ENCODE measurements at places on chromosomes 1 and 21.

DNA sequence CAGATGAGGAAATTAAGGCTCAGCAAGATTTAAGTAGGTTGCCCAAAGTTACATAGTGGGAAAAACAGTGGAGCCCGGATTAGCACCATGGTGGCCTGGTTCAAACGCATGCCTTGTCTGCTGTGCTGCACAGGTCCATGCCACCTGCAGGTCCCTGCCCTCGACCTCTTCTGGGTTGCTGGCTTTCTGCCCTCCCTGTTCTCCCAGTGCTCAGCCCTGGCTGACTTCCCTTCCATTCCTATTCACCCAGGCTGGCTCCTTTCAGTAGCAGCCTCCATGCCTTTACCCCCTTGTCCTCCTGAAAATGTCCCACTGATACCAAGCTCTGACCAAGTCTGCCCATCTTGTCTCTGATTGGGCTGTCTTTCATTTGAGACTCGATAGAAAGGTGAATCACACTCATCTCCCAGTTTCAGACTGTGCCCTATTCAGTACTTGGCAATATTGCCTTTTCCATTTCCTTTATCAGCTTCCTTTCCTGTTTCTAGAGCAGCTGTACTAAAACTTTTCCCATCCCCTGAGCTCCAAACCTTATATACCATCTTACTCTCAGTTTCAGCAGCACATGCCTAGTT lies 75.8 kb downstream of the ST3GAL3 start:
- no peak for DNase-seq

- peak; percentile 63 for DNase-seq
These were observed 876 bp upstream of the CHML start for GRCh38 chr1:241640867-241641622.

- DNase-seq = no peak
These were observed 68.5 kb upstream of the SDC3 start for GRCh38 chr1:30977105-30977504.

GRCh38 chr1:201307760-201308499 lies 24.6 kb downstream of the PKP1 start:
- DNase-seq = peak; percentile 85

DNA sequence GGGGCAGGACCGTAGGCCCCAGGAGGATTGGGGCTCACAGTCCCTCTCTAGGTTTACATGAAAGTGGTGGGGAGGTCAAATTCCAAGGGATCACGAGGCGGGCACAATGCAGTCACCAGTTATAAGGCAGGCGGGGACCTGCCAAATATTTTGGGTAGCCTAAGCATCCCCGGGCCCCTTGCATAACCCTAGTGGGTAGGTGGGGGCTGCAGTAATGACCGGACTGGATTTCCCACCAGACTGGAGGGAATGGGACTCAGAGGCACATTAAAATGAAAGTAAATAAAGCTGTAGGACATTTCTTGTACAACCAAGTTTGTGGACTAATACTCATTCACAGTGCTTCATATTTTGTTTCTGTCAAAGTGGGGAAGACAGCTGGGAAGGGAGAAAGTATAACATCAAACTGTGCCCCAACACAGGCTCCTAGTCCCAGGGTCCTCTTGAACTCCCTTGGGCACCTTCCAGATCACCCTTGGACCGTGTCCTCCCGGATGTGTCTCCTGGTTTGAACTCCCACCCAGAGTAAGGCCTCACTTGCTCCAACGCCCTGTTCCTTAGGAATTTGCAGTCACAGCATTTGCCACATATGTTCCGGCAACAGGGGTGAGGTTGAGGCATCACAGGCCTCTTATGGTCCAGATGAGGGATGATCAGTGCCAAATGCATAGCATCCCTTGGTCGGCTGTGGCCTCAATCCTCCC lies 28.4 kb upstream of the KIAA0040 start:
- no peak for DNase-seq

DNA sequence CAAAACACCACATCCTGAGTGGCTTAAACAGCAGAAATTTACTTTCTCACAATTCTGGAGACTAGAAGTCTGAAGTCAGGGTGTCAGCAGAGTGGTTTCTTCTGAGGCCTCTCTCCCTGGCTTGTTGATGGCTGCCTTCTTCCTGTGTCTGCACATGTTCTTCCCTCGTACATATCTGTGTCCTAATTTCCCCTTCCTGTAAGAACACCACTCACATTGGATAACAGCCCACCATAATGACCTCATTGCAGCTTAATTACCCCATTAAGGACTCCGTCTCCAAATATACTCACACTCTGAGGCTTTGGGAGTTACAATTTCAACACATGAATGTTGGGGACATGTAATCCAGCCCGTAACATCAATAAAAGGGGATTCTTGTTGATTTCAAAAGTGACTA lies 23.4 kb downstream of the C8A start:
- no peak for DNase-seq

DNA sequence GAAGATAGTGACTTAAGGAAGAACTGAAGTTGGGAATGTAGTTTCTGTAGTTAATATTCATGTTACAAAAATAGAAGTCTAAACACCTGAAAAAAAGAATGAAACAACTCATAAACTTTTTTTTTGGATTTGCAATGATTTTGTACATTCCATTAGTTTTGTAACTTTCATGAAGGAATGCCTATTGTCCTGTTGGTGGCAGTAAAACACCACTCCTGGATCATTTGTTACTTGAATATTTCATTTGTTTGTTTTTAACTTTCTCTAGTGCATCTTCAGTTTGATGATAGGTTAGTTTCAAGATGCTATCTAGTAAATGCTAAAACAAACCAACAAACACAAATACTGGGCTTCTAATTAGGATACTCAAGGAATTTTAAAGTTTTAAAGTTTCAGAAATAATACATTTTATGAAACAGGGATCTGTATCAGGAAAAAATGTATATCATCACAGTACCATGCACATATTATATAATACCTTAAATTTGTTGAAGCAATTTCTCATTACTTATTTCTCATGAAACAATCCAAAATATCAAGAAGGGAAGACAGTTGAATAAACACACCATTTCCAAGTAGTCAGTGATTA lies 229.7 kb upstream of the CACYBP start:
- no peak for DNase-seq

DNA sequence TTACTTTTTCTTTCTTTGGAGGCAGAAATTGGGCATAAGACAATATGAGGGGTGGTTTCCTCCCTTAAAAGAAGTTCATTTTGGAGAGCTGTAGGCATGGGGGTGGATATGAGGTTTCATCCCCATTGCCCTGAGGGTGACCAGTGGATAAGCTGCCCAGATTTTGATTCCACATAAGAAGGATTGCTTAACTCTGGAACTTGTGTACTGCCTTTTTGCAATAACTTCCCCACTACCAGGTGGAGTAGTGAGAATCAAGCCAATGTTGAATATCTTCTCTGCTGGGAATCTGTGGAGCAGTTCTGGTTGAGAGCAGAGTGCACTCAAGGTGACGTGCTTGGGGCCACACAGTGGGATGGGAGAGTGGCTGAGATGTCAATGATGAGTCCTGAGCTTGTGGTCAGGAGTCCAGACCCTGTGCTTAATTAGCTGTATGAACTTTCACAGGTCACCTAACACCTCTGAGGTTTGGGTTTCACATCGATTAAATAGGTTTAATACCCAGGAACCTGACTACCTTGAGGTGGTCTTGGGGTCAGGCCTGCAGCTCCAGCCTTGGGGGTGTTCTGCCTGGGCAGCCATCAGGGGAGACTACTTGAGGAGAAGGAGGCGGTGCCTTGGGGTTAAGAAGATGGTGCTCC lies 152.9 kb downstream of the FCRL5 start:
- DNase-seq = no peak

- no peak for DNase-seq
These were observed 3.0 kb downstream of the APP start for GRCh38 chr21:26167593-26167992.

DNA sequence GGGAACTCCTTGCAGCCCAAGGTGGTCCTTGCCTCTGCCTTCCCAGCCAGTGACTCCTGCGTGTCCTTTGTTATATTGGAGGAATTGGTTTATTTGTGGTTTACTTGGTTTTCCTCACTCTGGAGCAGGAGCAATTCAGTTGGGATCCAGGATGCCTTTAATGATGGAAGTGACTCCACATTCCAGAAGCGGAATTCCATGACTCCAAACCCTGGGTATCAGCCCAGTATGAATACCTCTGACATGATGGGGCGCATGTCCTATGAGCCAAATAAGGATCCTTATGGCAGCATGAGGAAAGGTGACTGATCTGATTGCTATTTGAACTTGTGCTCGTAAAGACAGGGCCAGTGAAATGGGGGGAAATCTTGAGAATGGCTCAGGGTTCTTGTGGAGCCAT lies 15.1 kb upstream of the PIGV start:
- DNase-seq = no peak

DNA sequence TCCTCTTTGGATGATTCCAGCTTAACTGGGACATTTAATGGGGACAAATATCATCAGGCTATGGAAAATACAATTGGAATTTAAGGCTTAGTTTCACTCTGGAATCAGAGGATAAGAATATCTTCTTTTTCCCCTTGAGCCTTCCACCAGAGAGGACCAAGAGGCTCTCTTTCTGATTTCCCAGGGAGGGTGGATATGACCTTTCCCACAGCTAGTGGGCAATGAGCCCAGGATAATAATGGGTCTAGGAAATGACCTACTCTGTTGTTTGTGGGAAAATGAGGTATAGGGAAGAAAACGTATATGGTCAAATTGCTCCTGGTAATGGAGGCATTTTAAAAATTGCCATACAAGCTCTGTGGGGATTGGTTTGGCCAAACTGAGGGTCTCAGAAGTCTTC lies 1.9 kb downstream of the OR6Y1 start:
- DNase-seq = no peak

GRCh38 chr1:101101360-101101759 lies 75.8 kb upstream of the DPH5 start:
- DNase-seq = no peak

DNA sequence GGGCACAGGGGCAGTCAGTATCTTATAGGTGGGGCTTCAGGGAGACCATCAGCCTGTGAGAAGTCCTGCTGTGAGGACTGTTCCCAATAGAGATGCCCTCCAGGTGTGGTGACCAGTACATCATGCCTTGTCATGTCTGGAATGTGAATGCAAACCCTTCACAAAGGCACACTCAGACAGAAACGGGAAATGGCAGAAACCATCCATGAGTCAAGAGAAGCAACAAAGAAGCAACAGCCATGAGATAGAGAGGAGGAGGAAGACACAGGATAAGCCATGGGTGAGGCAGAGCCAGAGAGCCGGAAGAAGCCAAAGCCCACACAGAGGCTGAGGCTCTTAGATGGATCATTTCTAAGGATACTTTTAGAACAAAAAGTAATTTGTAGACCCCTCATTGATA lies 20.1 kb upstream of the ZP4 start:
- DNase-seq = no peak

GRCh38 chr1:208254376-208254775 lies 10.2 kb upstream of the PLXNA2 start:
- no peak for DNase-seq

DNA sequence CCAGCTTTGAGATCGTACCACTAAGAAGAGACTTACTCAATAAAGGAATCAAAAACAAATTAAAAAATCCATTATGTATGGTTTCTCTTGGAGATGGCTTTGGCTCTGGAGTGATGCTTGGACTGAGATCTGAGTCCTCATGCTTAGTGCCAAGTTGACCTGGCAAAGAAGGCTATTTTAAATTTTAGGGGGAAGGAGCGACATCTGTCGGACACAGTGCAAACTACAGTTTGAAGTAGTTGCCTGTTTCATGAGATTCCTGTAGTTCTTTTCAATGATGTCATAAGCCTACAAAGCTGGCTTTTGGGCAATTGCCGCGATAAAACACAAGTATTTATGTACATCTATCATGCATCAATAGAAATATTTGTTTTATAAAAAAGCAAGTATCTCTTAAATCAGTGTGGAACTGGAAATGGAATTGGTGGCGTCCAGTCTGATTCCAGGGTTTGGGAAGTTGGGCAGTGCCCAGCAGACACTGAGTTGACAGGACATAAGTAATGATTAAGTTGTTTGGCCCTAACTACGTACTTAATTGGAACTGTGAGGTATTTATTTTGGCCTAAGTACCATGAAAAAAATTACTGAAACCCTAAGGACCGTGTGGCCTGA lies 50.0 kb downstream of the TBCE start:
- DNase-seq = peak; percentile 63

Data from transverse colon (tissue), 4 donors.